ENCODE measurements at places on chromosomes 7 and 10.

DNA sequence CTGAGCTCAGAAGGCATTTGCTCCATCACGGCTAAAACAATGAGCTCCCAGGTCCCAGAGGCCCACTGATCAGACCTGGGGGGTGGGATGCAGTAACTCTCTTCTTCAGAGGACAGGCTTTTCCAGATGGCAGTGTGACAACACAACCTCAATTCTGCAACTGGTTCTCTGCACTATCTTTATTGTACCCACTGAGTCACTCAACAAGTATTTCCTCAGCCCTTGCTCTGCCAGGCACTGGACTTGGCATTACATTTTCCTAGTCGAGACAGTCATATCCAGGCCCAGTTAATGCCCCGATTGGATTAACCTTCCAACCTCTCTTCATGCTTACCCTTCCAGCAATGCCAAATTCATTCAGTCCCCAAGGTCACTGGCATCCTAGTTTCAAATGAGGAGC is 72.6 kb downstream of the JAZF1 start:
- H3K4me1 ChIP-seq = no peaks in the 10 kb centered on the region
- no peak overlapping the region for H3K27ac ChIP-seq
- no peak overlapping the region for H3K4me3 ChIP-seq
- H3K36me3 ChIP-seq = no peaks in the 10 kb centered on the region
- DNase-seq = no peak

GRCh38 chr7:68688416-68689086 is 909.7 kb upstream of the AUTS2 start:
- no peaks in the 10 kb centered on the region for H3K27me3 ChIP-seq
- no peak for DNase-seq
- H3K36me3 ChIP-seq = no peaks in the 10 kb centered on the region
- no peak overlapping the region for H3K27ac ChIP-seq
- no peaks in the 10 kb centered on the region for H3K4me1 ChIP-seq
- H3K4me3 ChIP-seq = no peak overlapping the region

- H3K36me3 ChIP-seq = no peaks in the 10 kb centered on the region
- H3K27ac ChIP-seq = no peak overlapping the region
- H3K27me3 ChIP-seq = no peaks in the 10 kb centered on the region
- no peak overlapping the region for H3K4me3 ChIP-seq
Observed at GRCh38 chr10:34644224-34644623, 170.9 kb downstream of the PARD3 start.

DNA sequence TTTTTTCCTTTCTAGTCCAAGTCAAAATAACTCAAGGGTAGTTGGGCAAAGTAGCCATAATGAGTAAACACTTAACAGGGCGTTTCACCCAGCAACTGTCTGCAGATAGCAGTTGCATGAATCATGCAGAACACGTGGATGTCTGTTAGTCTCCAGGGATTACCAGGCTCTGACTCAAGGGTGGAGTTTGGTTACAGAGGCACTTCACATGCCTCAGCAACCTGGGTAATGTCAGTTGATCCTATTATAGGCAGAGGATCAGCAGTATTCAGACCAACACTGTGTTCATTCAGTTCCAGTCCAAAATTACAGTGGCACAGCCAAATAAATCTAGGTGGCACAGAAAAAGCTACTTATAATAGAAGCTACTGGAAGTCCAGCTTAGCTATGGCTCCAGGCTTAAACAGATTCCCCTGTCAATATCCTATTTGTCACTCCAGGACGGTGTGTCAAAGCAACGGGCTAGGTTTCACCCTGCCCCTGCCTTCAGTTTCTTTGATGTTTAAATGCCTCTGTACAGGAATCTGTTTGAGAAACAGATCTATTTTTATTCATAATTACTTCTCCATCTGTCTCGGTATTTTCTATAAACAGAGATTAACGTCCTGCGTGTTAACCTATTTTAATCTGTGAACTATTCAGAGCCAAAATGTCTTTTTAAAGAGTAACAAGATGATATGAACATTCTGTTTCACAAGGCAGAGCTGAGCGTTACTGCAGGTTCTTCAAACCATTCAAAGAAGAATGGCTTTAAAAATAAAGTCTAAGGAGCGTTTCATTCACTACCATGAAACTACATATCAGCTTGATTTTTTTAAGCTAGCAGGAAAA is 162.6 kb upstream of the AKR1E2 start:
- no peaks in the 10 kb centered on the region for H3K27me3 ChIP-seq
- H3K27ac ChIP-seq = no peak overlapping the region
- H3K4me1 ChIP-seq = no peaks in the 10 kb centered on the region
- H3K4me3 ChIP-seq = no peak overlapping the region
- no peaks in the 10 kb centered on the region for H3K36me3 ChIP-seq
- DNase-seq = no peak

GRCh38 chr10:96389785-96390184 is 31.0 kb upstream of the OPALIN start:
- no peak overlapping the region for H3K4me3 ChIP-seq
- DNase-seq = no peak
- no peaks in the 10 kb centered on the region for H3K36me3 ChIP-seq
- H3K27me3 ChIP-seq = no peaks in the 10 kb centered on the region
- no peak overlapping the region for H3K27ac ChIP-seq

- no peaks in the 10 kb centered on the region for H3K27me3 ChIP-seq
- H3K36me3 ChIP-seq = peaks cover 34% of the 10 kb centered on the region
- H3K27ac ChIP-seq = no peak overlapping the region
- DNase-seq = no peak
Observed at GRCh38 chr10:80148166-80148805, 15.8 kb downstream of the PLAC9 start.

DNA sequence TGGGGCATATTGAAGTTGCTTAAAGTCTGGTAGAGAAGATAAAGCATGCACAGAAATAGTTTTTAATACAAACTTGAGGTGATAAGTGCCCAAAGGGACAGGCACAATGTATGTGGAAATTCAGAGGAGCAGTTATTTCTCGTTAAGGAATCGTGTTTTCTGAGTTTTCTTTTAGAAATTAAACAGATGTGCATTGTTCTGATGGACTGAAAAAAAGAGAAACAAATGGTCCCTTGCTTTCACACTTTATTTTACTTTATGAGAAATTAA is 45.6 kb downstream of the CNNM2 start:
- no peaks in the 10 kb centered on the region for H3K4me1 ChIP-seq
- no peak for DNase-seq
- no peaks in the 10 kb centered on the region for H3K27me3 ChIP-seq

GRCh38 chr10:33114451-33114952 is 156.5 kb upstream of the ITGB1 start:
- peak; percentile 66 for DNase-seq
- H3K27me3 ChIP-seq = no peaks in the 10 kb centered on the region
- peak overlapping the region; percentile 32 for H3K27ac ChIP-seq
- H3K36me3 ChIP-seq = no peaks in the 10 kb centered on the region

DNA sequence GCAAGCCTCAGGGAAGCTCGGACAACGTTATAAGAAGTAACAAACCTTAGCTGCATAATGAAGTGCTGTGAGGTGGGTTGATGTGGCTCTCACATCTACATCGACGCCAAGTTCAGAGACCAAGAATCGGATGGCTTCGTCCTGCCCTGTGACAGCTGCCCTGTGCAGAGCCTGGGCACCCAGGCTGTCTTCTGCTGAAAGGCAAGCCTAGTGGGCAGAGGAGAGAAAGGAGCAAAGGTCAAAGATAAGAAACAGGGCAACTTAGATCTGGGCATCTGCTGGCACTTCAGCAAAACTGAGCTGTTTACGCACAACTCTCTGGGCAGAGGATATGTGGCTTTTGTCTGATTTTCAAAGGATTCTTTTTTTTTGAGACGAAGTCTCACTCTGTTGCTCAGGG is 6.7 kb downstream of the ANKRD16 start:
- H3K4me3 ChIP-seq = no peak overlapping the region
- no peak for DNase-seq
- H3K27ac ChIP-seq = no peak overlapping the region

GRCh38 chr7:5649641-5650040 is 131.8 kb downstream of the RNF216 start:
- peaks cover 31% of the 10 kb centered on the region for H3K36me3 ChIP-seq
- no peak overlapping the region for H3K27ac ChIP-seq
- no peaks in the 10 kb centered on the region for H3K27me3 ChIP-seq
- peaks cover 4% of the 10 kb centered on the region for H3K4me1 ChIP-seq
- no peak overlapping the region for H3K4me3 ChIP-seq

- H3K27me3 ChIP-seq = no peaks in the 10 kb centered on the region
- no peak overlapping the region for H3K4me3 ChIP-seq
- no peak for DNase-seq
- H3K36me3 ChIP-seq = no peaks in the 10 kb centered on the region
- no peaks in the 10 kb centered on the region for H3K4me1 ChIP-seq
Observed at GRCh38 chr10:63711361-63711760, 190.2 kb downstream of the REEP3 start.

GRCh38 chr10:26780793-26781601 is 79.8 kb downstream of the ABI1 start:
- H3K4me3 ChIP-seq = no peak overlapping the region
- H3K27ac ChIP-seq = peak overlapping the region; percentile 39
- DNase-seq = peak; percentile 9
- H3K36me3 ChIP-seq = peaks cover 2% of the 10 kb centered on the region
- peaks cover 23% of the 10 kb centered on the region for H3K4me1 ChIP-seq

Data from natural killer cell (primary cell).